HuH-7 (cell line): ENCODE measurements at places on chromosomes 4 and X.

- no peak for DNase-seq
Observed at GRCh38 chr4:55941881-55942396, 6.8 kb upstream of the CEP135 start.

DNA sequence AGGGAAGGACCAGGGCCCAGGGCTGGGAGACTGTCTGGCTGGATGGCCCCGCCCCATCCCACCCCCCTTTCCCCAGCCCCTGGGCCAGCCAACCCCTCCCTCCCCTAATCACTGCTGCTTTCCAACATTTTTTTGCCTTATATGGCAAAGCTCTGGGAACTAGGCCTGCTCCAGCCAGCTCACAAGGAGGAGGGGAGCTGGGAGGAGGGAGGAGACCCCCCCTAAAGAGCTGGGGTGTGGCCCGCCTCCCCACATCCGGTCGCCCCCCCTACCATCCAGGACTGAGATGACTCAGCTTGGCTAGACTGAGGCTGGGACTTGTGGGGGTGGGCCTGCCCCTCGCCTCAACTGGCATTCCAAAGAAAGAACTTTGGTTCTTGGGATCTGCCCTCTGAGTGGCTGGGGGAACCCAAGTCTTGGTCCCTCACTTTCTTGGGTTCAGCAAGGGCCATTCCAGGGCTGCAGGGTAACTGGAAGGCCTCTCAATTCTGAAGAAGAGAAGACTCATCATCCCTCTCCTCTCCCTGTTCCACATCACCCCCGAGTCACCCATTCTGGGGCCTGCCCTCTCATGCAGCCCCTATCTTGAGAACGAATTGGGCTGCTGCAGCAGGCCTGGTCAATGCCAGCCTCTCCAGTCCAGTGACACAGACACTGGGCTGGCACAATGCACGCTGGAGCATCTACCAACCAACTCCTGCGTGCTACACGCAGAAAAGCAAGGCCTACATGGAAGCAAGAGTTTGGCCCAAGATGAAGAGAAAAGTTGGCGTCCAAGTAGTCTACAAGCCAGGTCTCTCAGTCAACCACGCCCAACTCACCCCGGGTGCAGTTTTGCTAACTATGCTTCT lies 4.8 kb downstream of the FLNA start:
- peak; percentile 33 for DNase-seq

GRCh38 chr4:119655111-119655837 lies 26.7 kb upstream of the PDE5A start:
- DNase-seq: no peak

GRCh38 chr4:55838356-55838755 lies 15.1 kb upstream of the EXOC1 start:
- no peak for DNase-seq

DNA sequence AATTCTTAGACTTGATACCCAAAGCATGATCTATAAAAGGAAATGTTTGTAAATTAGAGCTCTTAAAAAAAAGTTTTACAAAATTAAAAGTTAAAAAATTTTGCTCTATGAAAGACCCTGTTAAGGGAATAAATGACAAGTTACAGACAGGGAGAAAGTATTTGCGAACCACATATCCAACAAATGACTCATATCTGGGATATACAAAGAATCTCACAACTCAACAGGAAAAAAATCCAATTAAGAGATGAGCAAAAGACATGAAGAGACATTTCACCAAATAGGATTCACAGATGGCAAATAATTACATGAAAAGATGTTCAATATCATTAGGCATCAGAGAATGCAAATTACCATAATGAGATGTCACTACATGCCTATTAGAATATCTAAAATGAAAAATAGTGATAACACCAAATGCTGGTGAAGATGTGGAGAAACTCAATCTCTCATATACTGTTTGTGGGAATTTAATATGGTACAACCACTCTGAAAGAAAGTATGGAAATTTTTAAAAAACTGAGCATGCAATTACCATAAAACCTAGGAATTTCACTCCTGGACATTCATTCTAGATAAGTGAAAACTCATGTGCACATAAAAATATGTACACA lies 100.8 kb upstream of the EOLA2 start:
- no peak for DNase-seq

- no peak for DNase-seq
Observed at GRCh38 chrX:72051589-72051988, 80.1 kb downstream of the RTL5 start.

GRCh38 chr4:74045772-74046171 lies 7.3 kb upstream of the CXCL3 start:
- no peak for DNase-seq

GRCh38 chrX:134537179-134537955 lies 77.4 kb downstream of the HPRT1 start:
- no peak for DNase-seq

DNA sequence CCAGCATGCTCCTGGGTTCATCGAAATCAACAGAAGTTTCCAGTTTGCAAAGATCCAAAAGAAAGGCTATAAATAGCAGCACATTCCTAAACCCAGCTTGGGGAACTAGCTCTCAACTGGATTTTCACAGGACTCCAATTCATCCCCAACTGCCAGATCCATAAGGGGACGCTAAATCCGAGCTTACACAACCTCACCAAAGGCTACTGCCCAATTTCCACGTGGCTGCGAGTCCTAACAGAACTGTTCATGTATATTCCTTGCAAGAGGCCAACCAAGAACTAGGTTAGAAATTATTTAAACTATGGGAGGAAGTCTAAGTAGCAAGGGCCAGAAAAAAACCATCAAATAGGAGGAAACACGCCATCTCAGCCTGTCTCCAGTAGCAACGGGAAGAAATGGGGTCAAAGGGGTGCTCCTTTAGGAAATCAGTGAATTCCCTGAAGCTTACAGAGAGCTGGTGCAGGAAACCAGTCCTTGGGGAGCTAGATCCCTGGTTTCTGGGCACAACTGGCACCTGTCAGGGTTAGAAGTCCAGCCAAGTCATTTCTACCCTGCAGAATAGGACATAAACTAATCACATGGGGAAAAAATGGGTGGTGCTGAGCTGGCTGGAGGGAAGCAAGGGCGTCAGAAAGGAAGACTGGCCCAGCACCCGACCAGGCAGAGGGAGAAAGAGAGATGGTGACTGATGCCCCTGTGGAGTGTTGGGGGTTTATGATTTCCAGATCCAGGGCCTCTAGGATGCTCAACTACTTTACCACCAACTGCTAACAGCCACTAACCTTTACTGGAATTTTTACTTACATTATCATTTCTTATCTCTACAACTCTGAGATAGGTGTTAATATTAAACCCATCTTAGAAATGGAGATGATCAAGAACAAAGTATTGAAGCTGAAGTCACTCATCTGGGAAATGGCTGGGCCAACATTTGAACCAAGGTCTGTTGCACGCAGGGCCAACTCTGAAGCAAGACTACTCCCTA lies 20.5 kb downstream of the RELL1 start:
- no peak for DNase-seq

GRCh38 chr4:825971-826330 lies at the start of gene CPLX1:
Gene CPLX1 (minus strand): TSS chr4:826129. CDS start chr4:824522, 1,607 bp downstream.
- DNase-seq: peak; percentile 87

GRCh38 chrX:1221296-1221845 lies 8.9 kb upstream of the CRLF2 start:
- no peak for DNase-seq

DNA sequence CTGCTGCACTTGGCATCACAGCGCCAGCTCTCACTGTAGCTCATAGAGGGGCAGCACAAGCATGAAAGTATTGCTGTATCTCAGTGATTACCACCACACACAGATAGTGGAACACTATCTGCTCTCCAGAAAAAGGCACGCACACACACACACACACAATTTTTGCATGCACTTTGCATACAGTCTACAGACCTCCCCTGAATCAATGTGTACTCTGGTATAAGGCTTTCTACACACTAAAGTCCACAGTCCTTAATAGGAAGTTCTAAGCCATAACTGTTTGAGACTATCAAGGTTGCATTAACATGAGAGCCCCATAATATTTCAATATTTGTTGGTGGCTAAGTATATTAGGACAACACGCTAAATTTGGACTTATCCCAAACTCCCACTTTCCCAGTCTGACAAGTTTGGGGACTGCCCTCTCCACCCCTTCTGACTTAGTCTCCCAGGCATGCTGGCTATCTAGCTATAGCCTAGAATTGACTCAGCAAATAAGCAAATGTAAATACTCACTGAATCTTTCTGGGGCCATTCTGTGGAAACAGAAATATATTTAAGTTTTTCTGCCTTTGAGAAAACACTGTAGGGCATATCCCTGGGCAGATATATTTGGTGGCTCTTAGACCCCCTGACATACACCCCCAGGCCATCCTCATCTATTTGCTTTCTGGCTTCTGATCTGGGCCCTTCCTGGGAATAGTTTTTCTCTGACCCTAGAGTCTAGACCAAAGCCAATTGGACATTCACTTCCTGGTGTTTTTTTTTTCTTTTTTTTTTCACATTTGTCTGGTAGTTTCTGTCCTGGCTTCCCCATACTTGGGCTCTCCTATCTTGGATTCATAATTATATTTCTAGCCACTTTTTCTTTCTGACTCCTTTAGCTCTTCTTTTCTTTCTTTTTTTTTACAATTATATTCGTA lies 36.4 kb upstream of the CT47C1 start:
- no peak for DNase-seq

DNA sequence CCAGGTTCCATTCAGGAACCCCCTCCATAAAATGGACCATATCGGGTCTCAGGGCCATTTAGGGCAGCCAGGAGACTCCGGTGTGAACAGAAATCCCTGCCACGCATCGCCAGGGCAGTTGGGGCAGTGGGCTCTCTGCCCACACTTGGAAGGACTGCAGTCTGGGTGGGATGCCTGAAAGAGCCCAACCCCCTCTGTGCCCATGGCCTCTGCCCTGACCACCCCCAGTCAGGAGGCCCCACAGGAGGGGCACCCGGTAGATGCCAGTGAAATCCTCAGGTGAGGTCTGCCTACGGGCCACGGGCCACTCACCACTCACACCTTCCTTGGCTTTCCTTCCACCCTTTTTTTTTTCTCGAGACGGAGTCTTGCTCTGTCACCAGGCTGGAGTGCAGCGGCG lies 4.8 kb downstream of the PRAF2 start:
- no peak for DNase-seq

- no peak for DNase-seq
Observed at GRCh38 chr4:11904117-11904535, 475.4 kb upstream of the HS3ST1 start.

DNA sequence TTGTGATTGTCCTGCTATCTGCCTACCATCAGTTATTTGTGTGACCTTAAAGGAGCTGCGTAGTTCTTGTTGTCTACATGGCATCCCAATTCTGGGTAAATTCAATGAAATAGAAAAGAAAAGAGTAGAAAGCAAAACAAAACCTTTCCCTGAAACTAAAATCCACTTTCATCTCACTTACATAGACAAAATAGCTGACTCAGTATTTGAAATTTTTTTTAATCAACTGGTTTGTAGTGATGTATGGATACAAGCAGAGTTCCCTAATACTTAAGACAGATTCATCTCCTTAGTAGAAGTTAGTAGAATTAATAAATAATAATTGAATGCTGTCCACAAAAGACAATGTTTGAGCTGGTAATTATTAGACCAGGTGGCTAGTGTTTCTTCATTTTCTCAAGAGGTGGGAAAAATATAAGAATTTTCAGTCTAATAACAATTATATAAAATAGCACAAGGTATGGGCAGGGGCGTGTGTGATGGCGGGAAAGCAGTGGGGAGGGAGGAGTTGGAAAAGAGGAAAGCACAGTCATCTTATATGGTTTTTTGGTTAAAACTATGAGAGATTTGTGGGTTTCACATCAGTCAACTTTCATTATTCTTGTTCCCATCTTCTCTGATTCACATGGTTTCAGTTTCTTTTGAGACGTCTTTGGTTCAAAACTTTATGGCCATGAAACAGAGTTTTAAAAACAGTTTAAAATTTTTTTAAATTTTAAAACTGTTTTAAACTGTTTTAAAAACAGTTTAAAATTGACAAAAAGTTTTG lies 275.2 kb downstream of the SPRY1 start:
- no peak for DNase-seq
